ENCODE measurements at places on chromosomes 13 and 19. TPM values are rescaled to one million over a fixed set of nuclear protein-coding genes. Genes with fewer than 3 reads are reported as not detected.

GRCh38 chr19:44228318-44228717, 16.0 kb downstream of the ZNF227 start:
- no peak for DNase-seq

DNA sequence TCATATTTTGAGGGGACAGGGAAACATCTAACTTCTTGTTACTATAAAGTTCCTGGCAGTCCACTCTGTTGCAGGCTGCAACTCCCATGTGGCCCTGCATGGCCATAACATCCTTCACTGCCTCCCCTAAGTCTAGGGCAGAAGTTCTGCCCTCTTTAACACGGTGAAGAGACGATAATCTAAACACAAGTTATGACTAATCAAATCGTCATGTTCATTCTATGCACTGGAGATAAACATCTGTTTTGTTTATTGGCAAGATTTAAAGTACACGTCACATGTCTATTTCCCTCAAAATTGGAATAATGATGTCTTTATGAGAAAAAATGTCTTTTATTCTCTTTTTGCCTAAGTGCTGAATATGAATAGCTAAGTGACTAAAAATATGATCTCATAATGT, 1629.4 kb downstream of the PCDH9 start:
- DNase-seq: no peak

DNA sequence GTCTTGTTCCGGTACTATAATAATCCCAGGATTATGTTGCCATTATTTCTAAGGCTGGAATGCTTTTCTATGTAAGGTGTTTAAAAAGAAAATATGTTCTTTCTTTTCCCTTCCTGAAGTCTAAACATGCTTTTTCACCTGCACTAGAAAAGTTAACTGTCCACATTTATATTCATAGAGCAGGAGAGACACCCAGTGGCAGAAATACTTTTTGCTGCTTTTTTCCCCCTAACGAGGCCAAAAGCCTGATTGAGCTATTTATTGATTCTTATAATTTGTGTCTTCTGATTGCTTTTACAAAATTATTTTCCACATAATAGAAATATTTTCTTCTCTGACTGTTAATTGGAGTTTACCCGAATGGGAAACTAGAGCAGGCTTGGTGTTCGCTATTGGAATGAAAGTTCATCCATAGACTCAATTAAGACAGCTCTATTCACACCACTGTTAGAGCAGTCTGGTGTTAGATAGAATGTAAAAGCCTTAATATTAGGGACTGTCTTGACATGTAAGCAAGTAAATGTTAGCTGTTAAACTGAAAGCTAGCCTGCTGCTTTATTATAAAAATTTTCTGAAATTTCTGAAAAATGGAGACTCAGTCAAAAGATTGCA, 15.8 kb downstream of the GPR180 start:
- DNase-seq: peak; percentile 34

DNA sequence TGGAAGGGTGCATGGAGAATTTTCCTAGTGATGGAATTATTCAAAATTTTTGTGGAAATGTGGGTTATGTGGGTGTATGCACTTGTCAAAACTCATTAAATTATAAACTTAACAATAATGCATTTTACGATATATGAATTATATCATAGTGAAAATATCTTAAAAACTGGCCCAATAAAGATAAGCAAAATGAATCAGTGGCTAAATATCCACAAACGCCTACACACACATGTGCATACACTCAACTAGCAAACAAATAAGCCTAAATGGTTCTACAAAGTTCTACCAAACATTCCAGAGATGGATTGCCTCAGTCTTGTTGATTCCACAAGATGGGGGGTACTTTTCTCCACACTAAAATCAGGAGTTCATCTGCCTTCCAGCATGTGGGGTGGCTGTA, 349.5 kb downstream of the TSHZ3 start:
- DNase-seq: no peak

DNA sequence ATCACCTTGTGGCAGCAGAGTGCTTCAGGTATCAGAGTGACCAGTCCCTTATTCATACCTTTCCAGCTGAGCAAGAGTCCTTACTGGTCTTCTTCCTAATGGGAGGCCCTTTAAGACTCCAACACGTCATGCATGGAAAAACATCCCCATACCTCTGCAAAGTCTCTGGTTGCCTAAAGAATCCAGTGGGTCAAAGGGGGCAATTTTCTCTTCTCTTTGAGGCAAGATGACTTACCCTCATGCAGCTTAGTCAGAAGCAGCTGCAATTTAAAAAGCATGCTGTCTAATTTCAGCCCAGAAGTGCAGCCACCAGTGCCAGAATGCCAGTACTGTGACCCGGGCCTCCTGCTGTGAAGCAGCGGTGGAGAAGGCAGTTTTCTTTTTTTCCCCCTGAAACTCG, 18.7 kb downstream of the PPP5C start:
- DNase-seq: no peak

- no peak for DNase-seq
Measured at GRCh38 chr13:87426742-87427141, 244.4 kb upstream of the SLITRK5 start.

RANBP3 gene
- total RNA-seq: 90.2 TPM

ADGRE3 gene
- total RNA-seq: not detected

- DNase-seq: peak; percentile 97
Measured at GRCh38 chr13:40933508-40934204, 85.5 kb downstream of the ELF1 start.
